AG10803 (cell line): ENCODE measurements at places on chromosomes 11 and 22.

DNA sequence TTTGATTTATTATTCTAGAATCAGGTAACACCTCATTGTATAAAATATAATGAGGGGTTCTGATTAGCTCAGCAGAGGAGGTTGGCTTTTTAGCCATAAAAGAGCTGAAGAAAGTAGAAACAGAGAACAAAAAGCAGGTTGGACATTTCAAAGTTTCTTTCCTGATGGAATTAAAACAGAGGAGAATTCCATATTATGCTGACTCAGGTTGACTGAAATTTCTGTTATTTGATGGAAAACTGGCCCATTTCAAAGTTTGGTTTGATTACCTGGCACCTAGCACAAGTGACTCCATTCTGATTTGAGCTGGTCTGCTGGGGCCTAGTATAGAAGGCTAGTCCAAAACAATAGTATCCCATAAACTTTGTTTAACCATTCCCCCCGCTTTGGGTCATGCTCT is 24.9 kb downstream of the OR56B4 start:
- DNase-seq = no peak

- no peak for DNase-seq
Measured at GRCh38 chr11:33564856-33565453, 135.7 kb downstream of the C11orf91 start.

DNA sequence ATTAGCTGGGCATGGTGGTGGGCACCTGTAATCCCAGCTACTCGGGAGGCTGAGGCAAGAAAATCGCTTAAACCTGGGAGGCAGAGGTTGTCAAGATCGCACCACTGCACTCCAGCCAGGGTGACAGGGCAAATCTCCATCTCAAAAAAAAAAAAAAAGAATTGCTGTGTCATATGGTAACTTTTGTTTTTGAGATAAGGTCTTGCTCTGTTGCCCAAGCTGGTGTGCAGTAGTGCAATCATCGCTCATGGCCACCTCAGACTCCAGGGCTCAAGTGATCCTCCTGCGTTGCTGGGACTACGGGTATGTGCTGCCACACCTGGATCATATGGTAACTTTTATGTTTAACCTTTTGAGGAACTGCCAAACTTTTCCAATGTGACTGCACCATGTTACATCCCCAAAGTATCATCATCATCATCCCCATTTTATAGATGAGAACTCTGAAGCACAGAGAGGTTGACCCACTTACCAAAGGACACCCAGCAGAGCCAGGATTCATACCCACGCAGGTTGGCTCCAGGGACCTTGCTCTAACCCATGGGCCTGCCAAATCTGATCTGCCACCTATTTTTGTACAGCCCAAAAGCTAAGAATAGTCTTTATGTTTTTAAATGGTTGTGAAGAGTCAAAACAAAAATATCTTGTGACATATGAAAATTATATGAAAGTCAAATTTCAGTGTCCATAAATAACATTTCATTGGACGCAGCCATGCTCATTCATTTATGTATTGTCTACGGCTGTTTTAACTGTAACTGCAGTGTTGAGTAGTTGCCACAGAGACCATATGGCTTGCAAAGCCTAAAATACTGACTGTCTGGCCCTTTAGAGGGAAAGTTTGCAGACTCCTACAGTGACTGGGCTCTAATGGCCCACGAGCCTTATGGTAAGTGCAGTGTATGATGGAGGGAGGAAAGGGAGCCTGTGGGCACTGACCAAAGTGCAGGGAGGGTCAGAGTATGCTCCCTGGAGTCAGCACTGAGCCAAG is 45.3 kb downstream of the GDPD5 start:
- DNase-seq = no peak

- peak; percentile 100 for DNase-seq
Measured at GRCh38 chr11:35083431-35084238, 55.3 kb upstream of the CD44 start.

GRCh38 chr11:31882951-31883392 is 71.8 kb upstream of the PAX6 start:
- peak; percentile 3 for DNase-seq

DNA sequence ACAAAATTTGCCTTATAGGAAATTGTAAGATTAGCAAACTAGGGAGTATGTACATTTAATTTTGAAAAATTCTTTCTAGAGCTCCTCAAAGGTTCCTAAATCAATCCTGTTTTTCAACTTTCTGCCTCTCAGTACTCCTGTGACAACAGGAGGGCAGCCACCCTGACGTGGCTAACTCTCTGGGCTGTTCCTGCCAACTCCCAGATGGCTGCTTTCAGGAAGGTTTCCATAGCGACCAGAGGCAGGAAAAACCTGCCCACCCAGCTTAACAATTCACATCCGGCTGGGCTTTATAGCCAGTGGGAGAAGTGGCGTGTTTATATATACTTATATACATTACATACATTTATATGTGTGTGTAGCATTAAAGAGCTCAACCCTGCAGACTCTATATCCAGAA is 26.5 kb downstream of the SGSM3 start:
- peak; percentile 59 for DNase-seq

DNA sequence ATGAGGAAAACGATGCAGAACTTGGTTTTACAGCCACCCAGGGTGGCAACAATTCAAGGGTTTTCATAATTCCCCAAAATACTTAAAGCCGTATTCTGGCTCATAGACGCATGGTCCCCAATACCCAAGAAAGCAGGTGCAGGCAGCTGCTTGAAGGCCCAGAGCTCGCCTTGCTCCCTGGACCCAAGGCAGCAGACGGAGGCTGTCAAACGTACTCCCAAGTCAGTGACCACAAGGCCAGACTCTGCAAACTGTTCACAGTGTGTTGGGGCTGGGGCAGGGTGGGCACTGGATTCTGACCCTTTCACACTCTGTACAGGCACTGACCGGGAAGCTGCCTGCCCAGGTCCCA is 21.5 kb downstream of the TMEM184B start:
- DNase-seq = no peak

DNA sequence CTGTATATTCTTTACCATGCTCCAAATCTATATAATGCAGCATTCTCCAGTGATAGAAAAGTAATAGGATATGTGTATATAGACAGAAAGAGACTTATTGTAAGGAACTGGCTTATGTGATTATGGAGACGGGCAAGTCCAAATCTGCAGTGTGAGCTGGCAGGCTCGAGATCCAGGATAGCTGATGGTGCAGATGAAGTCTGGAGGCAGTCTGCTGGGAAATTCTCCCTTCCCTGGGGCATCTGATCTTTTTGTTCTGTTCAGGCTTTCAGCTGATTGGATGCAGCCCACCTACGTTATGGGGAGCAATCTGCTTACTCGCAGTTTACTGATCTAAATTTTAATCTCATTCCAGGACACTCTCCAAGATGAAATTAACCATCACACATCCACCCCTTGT is 73.2 kb downstream of the GRK3 start:
- no peak for DNase-seq
